ENCODE measurements at places on chromosomes 6 and 20.

DNA sequence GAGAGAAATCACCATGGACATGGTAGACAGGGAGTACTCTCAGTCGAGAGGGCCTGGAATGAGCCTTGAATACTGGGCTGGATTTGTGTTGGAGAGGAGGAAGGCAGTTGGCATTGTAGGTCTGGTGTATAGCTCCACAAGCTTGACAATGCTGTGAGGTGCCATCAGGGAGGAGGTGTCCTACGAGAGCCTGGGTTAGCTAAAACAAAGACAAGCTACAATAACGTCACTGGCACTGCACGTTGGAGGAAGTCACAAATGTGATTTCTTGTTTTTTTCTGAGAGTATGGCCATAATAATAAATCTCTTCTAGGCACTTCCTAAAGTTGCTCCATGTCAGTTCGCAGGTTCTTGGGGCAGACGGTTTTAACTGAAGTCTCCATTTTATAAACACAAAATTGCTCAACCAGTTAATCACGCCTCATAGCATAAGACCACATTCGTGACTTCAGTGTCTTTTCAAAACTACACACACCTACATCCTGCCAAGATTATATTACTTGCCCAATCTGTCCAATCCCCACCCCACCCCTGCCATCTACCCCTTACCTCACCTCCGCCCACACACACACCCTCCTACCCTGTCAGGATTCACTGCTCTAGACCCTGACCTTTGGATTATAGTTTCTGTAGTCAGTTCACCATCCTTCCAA, 4.4 kb upstream of the HLA-DMB start:
- DNase-seq = no peak

- no peak for DNase-seq
Observed at GRCh38 chr6:136549300-136550044, 750 bp downstream of the MAP7 start.

GRCh38 chr6:42452171-42453030, 675 bp upstream of the TRERF1 start:
- no peak for DNase-seq

DNA sequence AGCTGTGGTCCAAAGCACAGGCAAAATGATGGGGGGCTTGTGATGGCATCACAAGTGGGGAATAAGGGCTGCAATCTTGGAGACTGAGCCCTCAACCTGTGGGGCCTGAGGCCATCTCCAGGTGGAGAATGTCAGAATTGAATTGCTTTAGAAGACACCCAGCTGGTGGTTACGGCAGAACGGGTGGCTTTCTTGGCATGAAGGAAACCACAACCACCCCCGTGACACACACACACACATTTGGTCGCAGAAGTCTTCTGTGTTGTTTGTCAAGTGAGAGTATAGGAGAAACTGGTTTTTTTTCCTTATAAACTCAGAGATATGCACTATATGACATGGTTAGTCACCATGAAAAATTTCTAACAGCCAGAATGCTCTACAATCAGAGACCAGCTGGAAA, 139.5 kb upstream of the CDH4 start:
- DNase-seq = no peak

- peak; percentile 63 for DNase-seq
Observed at GRCh38 chr6:41560431-41561192, 14.4 kb downstream of the FOXP4 start.

DNA sequence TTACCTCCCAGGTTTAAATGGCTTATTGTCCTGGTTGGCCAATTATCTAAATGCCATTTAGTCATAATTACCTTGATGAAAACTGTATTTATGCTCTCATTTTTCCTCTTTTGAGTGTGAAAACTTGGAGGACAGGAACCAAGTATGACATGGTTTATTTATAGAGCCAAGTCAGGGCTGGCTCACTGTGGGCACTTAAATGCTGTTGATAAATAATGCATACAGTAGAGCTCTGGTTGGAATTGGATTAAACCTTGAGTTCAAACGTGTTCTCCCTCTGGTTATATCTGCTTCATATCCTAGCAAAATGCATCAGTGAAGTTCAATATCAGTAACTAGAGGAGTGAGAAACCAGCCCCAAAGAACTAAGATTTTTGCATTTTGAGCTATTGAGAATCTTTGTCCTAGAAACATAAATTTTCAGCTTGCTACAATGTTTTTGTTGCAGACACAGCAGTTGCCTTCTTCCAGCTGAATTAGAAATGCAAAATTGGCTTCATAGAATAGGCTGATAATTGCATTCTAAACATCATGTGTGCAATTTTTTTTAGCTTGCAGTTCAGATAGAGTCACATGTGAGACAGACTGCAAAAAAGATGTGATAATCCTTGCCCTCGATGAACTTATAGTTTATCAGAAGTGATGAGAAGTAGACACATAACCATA, 255.8 kb downstream of the BTBD3 start:
- DNase-seq = no peak

GRCh38 chr6:118860880-118861279, 33.1 kb upstream of the ASF1A start:
- DNase-seq = no peak

DNA sequence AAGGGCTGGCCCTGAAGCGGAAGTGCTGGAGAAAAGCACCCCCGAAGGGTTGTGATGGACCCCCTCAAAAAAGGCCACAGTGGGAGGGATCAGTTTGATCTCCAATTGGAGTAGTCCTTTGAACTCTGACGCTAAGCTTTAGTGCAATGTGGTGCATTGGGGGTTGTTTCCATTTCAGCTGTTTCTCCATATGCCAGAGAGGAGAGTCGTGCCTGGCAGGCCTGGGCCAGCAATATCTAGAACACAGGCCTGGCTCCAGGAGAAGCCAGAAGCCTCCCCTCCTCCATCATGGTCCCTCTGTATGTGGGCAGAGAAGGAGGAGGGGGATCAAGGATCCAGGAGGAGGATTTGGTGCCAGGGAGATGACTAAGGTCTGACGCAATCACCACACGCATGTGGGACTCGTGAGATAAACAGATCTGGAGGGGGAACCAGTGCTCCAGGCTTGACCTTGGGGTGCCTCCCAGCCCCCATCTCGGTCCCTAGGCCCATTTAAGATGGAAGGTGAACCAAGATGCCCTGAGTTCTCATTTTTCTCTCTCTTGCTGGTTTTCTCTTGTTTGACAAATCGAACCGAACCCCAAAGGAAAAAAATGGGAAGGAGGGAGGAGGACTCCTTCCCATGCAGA, 517.4 kb upstream of the JARID2 start:
- DNase-seq = no peak

DNA sequence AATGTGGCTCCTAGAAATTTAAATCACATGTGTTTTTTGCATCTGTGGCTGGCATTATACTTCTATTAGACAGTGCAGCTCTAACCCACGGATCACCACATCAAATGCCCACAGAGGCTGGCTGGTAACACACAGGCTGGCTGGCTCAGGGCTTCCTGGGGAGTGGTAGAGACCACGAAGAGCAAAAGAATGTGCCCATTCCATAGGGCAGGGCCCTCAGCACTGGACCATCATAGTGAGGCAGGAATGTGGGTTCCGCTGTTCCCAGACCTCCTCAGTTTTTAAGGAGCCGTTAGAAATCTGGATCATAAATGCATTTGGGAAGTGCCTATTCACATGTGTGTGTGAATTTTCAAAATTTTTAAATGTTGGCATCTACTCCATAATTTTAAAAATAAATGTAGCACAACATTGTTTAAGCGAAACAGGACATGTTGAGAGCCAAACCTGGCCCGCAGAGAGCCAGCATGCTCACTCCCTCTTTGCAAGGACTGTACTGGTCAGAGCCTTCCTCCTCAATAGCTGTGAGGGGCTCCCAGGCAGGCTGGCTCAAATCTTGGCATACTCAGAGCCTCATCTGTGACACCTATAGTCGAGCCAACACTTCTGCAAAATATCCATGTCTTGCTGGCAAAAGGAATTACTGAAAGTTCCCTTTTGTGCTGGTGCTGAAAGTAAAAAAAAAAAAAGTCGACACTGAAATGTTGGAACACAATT, 190.5 kb downstream of the FNDC1 start:
- no peak for DNase-seq

DNA sequence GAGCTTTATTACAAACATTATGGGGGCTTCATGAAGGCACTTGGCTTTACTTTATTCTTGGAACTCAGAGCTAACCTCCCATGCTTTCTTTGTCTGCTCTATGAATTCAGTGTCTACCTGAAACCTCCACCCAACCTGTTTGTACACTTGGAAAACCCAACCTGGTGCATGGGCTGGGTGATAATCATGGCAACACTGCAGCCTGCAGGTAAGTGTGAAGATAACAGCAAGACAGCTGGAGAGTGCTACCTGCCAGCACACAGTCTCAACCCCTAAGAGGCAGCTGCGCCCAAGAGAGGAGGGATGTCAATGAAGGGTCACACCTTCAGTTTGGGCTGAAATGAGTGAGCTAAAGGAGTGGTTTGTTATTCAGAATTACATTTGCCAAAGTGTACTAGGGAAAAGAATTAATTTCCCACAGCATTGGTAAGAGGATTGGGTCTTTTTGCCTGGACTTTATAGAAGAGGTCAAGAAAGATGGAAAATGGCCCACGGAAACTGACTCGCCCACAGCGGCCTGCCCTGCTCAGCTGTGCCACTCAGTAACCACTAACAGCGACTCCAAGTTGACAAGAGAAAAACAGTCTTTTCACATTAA, 24.4 kb downstream of the FOXQ1 start:
- no peak for DNase-seq
